Neural crest cell (in vitro differentiated cells): ENCODE measurements at places on chromosomes 13 and 19. TPM values are rescaled to one million over a fixed set of nuclear protein-coding genes. Genes with fewer than 3 reads are reported as not detected.

Gene FGF22
- total RNA-seq, result 0.51 and 0.84 TPM in 2 replicates

Gene ZNF304
- 10.9 and 11.3 TPM in 2 replicates for total RNA-seq

Gene CYP2A7
- total RNA-seq, result not detected in 2 replicates

DNA sequence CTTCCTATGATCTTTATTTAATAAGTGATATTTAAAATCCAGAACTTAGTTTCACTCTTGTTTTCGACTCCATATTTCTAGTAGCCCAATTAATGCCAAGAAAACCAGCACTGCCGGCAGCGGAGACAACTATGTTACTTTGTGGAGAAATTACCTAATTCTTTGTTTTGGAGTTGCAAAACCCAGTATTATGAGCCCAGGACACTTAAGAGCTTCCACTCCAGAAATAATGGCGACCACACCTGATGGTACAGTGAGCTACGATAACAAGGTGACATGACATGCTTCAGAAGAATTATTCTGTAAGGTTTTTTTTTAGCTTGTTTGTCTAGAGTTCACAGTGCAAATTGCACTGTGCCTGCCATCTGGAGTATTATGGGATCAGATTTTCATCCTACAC, 136.4 kb downstream of the ZAR1L start:
- no peak overlapping the region for H3K27ac ChIP-seq
- no peak for DNase-seq
- no peaks in the 10 kb centered on the region for H3K27me3 ChIP-seq
- H3K4me1 ChIP-seq, result no peaks in the 10 kb centered on the region
- H3K4me3 ChIP-seq, result no peak overlapping the region
- no peaks in the 10 kb centered on the region for H3K36me3 ChIP-seq

GRCh38 chr13:33016414-33017322, at the start of gene KL:
Gene KL (plus strand): TSS chr13:33016423. CDS start chr13:33016441, 18 bp downstream.
- H3K4me3 ChIP-seq, result peak within 1 kb of the TSS; percentile 89
- peaks cover 6% of the 10 kb centered on the region for H3K36me3 ChIP-seq
- no peak within 1 kb of the TSS for H3K27ac ChIP-seq
- H3K4me1 ChIP-seq, result peaks cover 11% of the 10 kb centered on the region
- H3K27me3 ChIP-seq, result peaks cover 82% of the 10 kb centered on the region

DNA sequence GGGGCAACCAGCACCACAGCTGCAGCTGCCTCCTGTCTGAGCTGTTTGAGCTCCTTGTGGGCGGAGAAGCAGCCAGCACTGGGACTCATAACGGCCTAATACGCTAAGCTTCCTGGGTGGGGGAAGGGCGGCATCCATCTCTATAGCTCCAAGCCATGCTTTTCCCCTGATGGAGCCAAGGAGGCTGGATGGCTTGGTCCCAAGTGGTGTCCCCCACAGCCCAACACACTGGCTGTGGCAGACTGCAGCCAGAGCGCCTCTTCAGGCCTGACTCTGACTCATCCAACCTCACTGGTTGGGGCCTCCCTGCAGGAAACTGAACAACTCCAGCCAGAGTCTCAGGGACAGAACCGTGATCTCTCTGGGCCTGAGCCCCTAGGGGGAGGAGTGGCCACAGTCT, 537.3 kb downstream of the SUCLA2 start:
- H3K27me3 ChIP-seq, result no peaks in the 10 kb centered on the region
- no peak for DNase-seq
- peaks cover 11% of the 10 kb centered on the region for H3K4me1 ChIP-seq
- no peak overlapping the region for H3K4me3 ChIP-seq
- H3K27ac ChIP-seq, result no peak overlapping the region
- H3K36me3 ChIP-seq, result peaks cover 12% of the 10 kb centered on the region

DNA sequence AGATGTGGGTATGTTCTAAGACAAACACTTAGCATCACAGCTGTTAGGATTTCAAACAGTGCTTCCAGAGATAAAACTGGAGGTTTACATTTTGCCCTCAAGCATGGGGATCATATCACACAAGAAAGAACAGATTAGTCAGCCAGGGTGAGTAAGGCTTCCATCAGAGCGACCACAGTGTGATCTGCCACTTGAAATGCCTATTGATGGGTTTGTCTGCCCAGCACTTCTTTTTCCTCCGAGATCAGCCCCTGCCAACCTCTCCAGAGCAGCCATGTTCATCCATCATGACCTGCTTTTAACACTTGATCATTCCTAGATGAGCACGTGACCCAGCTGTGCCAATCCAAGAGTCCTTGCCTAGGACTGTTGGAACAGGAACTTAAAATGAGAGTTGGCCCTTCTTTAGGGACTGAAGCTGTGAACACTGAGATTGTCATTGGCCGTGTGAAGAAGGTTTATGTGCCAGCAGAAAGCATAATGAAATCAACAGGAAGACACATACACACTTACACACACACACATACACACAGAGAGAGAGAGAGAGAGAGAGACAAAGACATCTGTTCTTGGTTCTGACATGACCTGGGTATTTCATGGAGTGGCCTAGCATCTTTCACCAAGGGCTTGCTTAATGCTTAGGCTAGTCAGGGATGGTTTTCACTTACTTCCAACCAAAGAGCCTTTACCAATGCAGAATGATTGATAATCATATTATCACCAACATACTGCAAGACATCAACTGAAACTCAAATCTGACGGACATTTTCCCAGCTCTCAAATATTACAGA, 5.2 kb upstream of the CEBPG start:
- peaks cover 23% of the 10 kb centered on the region for H3K27me3 ChIP-seq

DNA sequence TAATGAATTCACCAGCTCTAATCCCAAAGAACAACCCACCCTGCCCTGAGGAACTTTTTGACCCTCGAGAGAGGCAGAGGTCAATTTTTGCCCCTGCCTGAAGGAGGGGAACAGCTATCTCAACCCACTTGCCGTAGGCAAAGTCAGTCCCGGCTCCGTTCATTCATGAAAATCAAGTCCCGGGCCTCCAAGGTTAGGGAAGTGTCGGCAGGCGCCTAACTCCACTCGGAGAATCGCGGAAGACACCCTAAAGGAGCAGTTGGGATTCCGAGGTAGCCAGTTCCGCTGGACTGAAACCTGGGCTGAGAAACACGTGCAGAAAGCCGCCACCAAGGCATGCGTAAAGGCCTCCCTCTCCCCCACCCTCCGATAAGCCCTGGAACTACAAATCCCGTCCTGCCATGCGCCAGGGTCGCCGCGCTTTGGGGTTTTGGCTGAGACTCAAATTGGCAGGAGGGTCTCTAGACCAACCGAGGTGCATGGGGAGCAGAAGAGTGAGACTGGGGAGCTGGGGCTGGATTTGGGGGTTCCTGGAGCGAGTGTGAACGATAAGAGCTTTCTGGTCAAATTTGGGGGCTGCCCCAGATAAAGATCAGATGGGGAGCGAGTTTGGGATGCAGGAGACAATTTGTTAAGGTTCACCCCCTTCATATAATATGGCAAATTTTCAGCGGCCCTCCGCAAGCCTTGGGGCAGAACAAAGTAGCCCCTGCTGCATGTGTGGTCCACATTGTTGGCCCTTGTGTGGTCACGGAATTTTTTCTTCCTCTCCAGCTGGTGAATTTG, at the start of gene TNPO2:
Gene TNPO2 (minus strand): TSS at position 292 of the 786 bp plus-strand sequence. CDS start 2,955 bp downstream, outside the sequence.
- peak within 1 kb of the TSS; percentile 100 for H3K27ac ChIP-seq
- H3K4me1 ChIP-seq, result peaks cover 40% of the 10 kb centered on the region
- peak; percentile 67 for DNase-seq
- H3K36me3 ChIP-seq, result peaks cover 15% of the 10 kb centered on the region
- H3K27me3 ChIP-seq, result peaks cover 10% of the 10 kb centered on the region

Gene VAV1
- not detected in 2 replicates for total RNA-seq
